ENCODE measurements at places on chromosomes 4 and X.

DNA sequence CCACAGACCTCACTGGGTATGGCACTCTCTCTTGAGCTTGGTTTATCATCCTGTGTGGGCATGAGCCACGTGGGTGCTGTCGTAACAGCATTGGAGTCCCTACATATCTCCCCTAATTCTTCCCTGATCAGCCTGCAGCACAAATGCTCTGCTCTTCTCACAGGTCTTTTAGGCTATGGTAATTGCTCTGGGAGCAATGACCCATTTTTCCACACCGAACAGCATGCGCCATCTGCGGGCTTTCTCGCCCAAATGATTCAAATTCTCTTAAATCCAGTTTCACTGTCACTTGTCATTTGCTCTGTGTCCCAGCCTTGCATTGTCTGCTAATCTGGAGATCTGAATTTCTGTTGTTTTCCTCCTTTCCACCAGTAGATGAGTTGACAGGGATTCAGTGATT lies 48.9 kb upstream of the GATB start:
- no peak for DNase-seq

- no peak for DNase-seq
Measured at GRCh38 chr4:182169572-182169971, 73.6 kb upstream of the TENM3 start.

GRCh38 chrX:40449956-40450706 lies 130.6 kb upstream of the ATP6AP2 start:
- DNase-seq = no peak

- no peak for DNase-seq
Measured at GRCh38 chr4:87232216-87232615, 11.8 kb upstream of the KLHL8 start.

DNA sequence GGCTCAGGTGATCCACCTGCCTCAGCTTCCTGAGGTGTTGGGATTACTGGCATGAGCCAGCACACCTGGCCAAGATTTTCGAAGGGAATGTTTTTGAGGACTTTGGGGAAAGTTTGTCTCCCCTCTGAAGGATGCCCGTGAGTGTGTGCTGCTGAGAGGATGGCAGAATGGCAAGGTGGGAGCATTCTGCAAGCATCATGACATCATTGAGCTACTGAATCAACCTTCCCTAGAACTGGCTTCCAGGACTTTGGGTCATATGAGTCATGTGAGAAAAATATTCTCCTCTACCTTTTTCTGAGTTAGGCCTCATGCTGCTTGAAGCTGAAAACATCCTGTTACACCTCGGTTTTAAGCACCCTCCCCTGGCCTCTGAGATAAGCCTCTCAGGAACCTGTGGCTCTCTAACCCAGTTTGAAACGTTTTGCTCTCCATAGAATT lies 31.0 kb downstream of the TMEM131L start:
- no peak for DNase-seq

- no peak for DNase-seq
Measured at GRCh38 chr4:127080141-127080540, 552.6 kb upstream of the INTU start.

DNA sequence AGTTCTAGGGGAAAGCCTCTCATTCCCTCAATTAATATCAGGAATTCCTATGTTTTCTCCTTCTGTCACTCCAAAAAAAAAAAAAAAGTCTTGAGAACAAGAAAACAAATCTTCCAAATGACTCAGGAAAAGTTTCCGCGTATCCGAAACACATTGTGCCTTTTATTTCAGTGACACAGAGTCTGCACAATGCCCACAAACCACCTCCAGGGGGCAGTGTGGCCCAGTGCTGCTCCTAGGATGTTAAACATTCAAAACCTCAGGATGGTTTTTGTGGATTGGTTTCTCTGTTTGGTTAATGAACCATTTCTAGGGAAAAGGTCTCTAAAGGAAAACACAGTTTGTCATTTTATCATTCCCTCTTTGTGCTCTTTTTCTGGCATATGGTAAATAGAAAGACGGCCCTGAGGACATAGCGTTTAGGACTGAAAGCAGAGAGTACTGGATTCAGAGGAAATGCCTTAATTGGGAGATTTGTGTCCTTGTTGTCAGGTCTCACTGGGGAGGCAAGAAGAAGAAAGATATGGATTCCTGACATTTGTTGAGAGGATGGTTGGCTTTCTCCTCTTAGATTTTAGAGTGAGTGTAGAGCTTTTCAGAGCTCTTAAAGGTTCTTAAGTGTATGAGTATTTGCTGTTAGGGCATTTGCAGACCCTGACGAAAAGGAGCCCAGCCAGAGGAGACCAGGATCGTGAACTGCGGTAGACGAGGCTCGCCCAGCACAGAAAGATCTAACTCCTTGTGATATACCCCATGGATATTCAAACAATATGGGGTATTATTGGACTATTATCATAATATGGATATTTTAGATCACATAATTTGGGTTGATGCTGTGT lies 65.7 kb upstream of the MAP9 start:
- DNase-seq = peak; percentile 45

DNA sequence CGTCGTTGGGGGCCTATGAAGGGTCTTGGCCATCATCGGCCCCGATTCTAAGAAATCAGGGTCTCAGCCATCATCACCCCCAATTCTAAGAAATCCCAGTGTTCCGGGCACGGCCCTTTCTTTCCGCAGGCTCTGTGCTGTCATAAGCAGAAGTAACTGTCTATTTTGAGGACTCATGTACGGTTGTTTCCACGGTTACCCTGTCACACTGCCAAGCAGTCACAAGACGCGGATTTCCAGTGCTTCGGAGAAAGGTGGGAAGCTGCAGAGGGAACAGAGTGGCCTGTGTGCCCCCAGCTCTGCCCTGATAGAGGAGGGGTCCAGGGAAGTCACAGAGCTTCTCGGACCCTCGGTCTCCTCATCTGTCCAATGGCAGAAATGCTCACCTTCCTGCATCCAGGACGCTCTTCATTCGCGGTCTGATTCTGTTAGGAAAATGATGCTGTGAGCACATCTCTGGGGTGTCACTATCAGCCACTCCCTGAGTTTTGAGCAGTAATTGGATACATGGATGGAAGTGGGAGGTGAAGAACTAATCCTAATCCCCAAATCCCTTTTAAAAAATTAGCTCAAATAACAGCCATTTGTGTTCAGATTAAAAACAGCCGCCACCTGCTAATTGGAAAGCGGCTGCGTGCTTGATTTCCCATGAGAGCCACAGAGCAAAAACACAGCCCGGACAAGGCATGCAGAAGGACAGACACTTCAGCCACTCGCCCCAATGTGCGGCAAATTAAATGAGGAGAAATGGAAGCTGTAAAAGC lies 73.1 kb downstream of the WFS1 start:
- DNase-seq = peak; percentile 49

DNA sequence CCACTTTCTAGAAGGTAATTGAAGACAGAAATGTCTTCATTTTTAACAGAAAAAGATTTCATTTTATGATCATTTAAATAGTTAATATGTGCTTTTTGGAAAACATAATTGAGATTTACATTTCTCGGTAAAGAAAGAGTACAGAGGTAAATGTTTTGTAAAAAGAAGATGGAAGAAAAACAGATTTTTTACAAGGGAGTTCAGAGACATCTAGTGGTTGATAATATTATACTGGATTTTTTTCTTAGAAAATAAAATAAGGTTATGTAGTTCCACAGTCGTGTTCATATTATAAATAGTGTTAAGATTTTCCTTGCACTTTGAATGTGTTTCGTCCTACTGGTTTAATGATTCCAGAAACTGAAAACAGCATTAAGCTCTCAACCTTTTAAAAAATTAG lies 60.6 kb downstream of the SMARCA1 start:
- DNase-seq = no peak

DNA sequence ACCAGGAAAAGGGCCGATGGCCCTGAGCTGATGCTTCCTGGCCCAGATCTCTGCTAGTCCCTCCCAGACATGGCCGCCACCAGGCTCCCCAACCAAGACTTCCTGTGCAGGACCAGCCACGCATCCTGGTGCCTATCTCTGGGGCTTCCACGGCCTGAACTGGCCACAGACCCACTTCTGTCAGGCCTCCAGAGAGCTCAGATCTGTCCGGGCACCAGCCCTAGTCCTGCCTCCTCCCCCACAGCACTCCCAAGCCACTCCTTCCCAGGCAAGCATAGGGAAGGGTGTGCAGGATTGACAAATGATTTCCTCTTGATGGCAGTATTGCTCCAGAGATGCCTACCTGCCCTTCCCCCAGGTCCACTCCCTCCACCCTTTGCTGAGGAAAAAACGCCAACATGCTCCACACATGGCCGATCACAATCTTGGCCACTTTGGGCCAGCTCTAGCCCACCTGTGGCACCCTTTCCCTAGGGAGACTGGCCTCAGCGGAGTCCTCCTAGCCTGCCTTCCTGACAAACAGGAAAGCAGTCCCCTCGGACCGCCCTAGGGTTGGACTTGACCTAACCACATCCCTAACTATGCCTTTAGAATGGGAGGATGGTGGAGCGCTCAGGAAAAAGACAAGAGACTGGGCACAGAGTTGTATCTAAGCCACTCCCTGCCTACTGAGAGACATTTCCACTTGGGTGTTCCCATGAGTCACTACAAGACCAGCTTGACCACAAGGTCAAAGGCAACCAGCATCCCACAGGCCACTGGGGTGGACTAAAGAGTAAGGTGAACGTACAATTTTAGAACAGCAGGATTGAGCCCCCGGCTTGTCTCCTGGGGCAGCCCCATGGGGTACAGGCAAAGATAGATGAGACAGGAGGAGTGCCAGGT lies 277.5 kb upstream of the AGTR2 start:
- peak; percentile 52 for DNase-seq

GRCh38 chr4:74278490-74278889 lies 29.8 kb upstream of the EPGN start:
- no peak for DNase-seq

GRCh38 chr4:58063404-58064160 lies 953.4 kb upstream of the IGFBP7 start:
- no peak for DNase-seq

GRCh38 chr4:6453688-6453990 lies 18.8 kb downstream of the PPP2R2C start:
- DNase-seq = no peak

DNA sequence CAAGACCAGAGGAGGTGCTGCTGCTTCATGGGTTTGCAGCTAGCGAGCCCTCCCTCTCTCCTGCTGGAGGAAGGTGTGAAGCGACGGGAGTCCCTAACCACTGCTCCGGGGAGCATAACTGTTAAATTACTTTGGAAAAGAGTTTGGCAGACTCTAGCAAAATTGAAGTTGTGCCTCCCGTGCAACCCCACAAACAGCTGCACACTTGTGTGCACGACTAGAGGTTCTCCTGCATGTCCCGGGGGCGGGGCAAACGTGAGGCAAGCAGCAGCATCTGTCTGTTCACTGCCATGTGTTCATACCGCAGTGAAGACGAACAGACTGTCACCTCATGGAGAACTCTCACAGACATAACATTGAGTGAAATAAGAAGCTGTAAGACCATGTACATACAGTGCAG lies 34.5 kb downstream of the TNIP2 start:
- no peak for DNase-seq

DNA sequence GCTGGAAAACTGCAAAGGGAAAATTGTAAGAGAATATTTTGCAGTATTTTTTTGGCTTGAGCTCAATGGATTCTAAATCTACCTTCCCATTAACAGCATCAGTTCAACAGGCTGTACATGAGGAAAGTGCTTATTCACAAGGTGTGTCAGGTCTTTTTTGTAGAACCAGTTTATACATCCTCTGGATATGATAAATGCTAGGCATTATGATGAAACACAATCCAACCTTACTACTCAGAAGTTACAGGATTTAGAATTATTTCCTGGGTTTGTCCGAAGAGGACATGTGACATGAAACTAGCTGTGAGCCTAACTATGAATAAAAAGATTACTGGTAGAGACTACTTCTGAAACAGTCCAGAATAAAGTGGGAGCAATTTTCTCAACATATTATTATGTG lies 49.5 kb downstream of the ATXN3L start:
- no peak for DNase-seq

DNA sequence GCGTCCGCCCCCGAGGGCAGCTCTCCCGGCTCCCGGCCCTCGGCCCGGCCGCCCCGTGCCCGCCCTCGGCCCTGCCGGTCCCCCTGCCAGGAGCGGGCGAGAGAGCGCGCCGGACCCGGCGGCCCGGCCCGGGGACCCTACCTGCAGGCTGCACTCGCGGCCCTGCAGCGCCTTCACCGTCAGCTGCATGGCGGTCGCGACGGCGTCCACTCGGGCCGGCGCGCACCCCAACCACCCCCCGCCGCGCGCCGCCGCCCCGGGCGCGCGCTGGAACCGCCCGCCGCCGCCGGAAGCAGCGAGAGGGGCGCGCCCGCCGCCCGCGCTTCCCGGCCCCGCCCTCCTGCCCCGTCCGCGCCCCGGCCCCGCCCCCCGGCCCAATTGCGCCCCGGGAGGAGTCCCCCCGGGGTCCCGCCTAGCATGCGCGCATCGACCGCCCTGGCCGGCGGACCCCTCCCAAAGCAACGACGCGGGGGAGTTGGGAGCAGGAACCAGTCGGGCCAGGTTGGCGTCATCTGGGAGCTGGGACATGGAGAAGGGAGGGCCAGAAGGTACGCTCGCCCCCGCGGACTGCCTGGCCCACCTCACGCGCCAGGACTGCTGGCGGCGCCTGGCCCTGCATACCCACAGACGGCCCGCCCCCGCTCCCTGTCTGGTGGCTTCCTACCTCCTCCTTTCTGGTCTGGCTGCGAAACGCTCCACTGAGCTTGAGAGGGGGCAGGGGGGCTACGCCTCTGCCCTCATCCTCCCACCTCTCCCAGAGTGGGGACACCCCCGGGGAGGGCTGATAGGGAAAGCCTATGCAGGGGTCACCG lies at the start of gene UBL4A:
Gene UBL4A, minus strand, starts transcription at position 220 of the 812 bp plus-strand sequence. Its CDS starts 31 bp downstream, at position 189.
- DNase-seq = peak; percentile 60

DNA sequence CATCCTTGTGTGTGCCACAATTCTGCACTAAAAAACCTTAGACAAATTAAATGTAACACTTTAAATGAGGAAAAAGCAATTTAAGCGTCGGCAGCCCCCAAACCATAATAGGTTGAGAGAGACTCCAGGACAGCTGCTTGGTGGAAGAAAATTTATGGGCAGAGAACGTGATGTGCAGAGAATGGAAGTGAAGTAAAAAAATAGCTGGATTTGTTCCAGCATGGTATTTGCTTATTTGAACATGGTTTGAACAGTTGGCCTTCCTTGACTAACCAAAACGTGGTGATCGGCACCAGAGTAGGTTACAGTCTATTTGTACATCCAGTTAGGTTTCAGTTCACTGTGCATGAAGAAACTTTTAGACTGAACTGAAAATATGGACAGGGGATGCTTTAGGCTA lies 343.0 kb upstream of the CPEB2 start:
- DNase-seq = no peak

All from HAP-1 (cell line).